Activated CD4-positive, alpha-beta T cell treated with anti-CD3 and anti-CD28 coated beads, Interleukin-2, amount 50 U/mL, for 16 hours (primary cell): ENCODE measurements at places on chromosomes 1 and 21.

DNA sequence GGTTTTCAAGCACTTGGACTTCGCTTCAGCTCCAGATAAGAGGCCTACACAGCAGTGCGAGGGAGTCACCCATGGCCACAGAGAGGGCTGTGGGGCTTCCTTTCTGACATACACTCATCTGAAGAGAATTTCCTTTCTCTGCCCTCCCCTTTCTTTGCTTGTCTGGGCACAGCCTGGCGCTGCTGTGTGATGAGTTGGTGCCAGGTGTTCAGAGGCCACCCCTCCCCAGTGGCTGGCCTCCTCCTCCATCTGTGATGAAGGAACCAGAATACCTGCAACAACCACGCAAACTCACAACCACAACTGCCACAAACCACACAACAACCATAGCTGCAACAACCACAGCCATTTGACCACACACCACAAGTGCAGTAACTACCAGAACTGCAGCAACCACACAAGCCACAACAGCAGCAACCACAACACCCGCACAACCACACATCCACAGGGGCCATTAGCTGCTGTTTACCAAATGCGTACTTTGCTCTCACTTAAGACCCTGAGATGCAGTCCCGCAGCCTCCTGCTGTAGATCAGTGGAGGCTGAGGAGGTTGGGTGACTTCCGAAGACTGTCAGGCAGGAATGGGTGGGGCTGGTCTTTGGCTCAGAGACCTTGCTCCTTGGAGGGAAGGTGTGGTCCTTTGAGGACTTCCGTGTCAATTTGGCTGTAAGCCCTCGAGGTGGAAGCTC is 71.1 kb downstream of the IER5 start:
- DNase-seq, result peak; percentile 48

DNA sequence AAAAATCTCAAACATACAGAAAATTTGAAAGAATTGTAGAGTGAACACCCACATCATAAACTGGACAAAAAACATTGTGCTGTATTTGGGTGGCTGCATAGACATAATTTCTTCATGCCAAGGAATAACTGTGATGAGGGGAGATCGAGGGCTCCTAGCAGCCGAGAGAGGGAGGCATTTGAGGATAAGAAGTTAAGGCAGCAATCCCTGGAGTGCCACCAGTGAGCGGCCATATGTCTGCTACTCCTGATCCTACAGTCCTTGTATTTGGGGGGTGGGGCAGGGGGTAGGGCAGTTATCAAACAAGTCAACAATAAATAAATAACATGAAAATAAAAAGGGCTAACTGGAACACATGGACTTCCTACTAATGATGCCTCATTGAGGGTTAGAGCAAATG is 54.5 kb downstream of the ATP5PO start:
- DNase-seq, result no peak

GRCh38 chr1:19645411-19646251 is 1.5 kb downstream of the NBL1 start:
- DNase-seq, result no peak

DNA sequence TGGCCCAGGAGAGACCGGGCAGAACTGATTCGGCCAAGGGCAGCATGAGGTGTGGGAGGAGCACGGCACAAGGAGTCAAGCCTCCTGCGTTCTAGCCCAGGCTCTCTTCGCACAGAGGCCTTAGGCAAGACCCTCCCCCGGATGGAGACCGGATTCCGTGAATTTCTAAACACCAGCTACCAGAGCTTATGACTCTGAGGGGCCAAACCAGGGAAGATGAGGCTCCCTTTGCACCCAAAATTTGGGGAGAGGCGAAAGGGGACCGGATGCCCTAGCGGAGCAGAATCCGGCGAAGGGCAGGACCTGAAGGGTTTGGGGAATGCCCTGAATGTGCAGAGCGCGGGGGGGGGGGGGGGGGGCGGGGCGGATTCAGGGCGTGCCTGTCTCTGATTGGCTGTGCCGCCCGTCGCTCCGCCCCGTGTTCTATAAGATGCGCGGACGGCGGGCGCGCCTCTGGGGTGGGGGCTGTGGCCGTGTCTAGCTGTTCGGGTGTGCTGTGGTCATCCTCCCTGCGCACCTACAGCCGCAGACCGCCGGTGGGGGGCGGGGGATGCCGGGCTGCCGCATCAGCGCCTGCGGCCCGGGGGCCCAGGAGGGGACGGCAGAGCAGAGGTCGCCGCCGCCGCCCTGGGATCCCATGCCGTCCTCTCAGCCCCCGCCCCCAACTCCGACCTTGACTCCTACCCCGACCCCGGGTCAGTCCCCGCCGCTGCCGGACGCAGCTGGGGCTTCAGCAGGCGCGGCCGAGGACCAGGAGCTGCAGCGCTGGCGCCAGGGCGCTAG is at the start of gene TRNP1:
TSS of gene TRNP1 (plus strand) at position 456 of the 783 bp plus-strand sequence. CDS start at position 551, 95 bp downstream.
- peak; percentile 69 for DNase-seq

- DNase-seq, result no peak
These were observed 1.7 kb upstream of the TMEM51 start for GRCh38 chr1:15151871-15152270.

DNA sequence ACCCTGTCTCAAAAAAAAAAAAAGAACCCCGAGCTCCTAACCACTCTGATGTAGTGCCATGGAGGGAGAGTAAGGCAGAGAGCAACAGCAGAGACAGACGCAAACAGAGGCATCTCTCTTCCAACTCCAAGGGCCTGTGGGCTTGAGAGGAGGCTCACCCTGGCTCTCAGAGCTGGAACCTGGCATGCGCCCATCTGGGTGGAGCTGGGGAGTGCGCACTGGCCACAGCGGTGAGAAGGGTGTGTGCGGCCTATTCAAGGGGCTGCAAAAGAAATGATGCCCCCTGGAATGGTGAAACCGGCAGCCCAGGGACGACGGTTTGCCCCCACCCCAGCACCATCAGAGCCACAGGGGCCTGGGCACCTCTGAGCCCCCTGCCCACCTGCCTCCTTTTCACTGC is 17.6 kb downstream of the COL8A2 start:
- DNase-seq, result no peak

GRCh38 chr1:93729502-93729901 is 47.9 kb upstream of the BCAR3 start:
- DNase-seq, result no peak

DNA sequence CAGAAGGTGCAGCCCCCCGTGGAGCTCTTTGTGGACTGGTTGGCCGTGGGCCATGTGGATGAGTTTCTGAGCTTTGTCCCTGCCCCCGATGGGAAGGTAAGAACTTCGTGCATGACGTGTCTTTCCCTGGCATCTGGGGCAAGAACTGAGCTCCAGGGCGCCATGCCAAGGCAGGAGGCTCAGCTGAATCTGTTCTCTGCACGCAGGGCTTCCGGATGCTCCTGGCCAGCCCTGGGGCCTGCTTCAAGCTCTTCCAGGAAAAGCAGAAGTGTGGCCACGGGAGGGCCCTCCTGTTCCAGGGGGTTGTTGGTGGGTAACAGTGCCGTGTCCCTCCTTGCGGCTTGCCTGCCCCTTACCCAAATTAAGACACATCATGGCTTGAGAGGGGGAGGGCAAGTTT is 27.7 kb downstream of the PADI3 start:
- DNase-seq, result no peak
